ENCODE measurements at places on chromosomes 1 and 21. TPM values are rescaled to one million over a fixed set of nuclear protein-coding genes. Genes with fewer than 3 reads are reported as not detected.

The SH2D5 gene
- total RNA-seq, result 19.2 TPM

The RPTN gene
- total RNA-seq, result not detected

The RPE65 gene
- not detected for total RNA-seq

The OR2T2 gene
- total RNA-seq, result not detected

The ADAMTS4 gene
- total RNA-seq, result not detected

Measured in A549 treated with DMSO at 1 μM for 4 hours (cell line).